GM12878 (cell line): ENCODE measurements at places on chromosomes 1 and 21. TPM values are rescaled to one million over a fixed set of nuclear protein-coding genes. Genes with fewer than 3 reads are reported as not detected.

POU3F1 gene
- total RNA-seq, result 0.38 and 0.53 TPM in 2 replicates

BPNT1 gene
- 40.6 and 41.7 TPM in 2 replicates for total RNA-seq

LCE1C gene
- 0.77 and 1.7 TPM in 2 replicates for total RNA-seq

RIPK4 gene
- 0.05 TPM in 1 of 2 replicates, not detected in the other for total RNA-seq

ACTL8 gene
- not detected in 2 replicates for total RNA-seq

FALEC gene
- 0.41 TPM in 1 of 2 replicates, not detected in the other for total RNA-seq

KIRREL1 gene
- 0.05 and 0.15 TPM in 2 replicates for total RNA-seq

SLC25A34 gene
- total RNA-seq, result 0.69 and 0.90 TPM in 2 replicates
